ENCODE measurements at places on chromosomes 5 and 9. TPM values are rescaled to one million over a fixed set of nuclear protein-coding genes. Genes with fewer than 3 reads are reported as not detected.

DNA sequence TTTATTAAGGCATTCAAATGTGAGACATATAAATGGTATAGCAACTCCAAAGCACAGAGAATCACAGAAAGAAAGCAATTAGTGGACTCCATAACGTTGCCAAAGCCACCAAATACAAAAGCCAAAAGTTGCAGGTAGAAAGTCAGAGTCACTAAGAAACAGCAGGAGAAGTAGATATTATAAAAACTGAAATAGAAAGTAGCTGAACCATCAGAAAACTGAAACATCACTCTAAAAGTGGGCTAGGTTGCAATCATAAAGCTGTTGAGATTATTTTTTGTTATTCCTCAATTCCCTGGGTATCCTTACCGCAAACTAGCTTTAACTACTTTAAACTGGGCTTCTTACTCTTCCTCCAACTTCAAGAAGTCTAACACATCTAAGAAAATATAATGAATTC lies 108.1 kb upstream of the ARRDC3 start:
- DNase-seq, result no peak
- peaks cover 5% of the 10 kb centered on the region for H3K27me3 ChIP-seq
- H3K4me1 ChIP-seq, result no peaks in the 10 kb centered on the region

Gene RARS1
- 152 TPM for total RNA-seq

DNA sequence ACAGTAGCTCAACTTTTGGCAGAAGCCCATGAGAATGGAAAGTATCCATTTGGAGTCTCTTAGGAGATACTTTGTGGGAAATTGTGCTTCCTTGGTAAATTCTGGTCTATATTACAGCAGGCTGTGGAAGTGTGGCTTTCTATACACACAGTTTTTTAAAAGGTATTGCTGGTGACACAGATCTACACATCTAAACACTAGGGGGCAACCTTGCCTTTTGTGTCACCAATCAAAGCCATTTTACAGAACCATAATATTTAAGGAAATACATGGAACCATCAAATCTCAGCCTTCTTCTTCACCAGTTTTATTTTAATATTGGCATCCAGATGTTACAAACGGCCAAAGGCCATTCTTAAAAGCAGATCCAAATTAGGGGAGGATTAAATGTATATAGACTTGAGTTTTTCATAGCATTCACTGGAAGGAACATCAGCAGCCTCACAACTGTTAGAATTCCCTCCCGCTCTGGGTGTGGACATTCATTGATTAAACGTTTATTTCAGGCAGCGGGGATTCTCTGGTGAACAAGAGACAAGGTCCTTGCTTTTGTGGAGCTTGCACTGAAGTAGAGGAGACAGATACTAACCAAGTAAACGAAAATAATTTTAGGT lies 132.4 kb upstream of the EPB41L4A start:
- no peaks in the 10 kb centered on the region for H3K36me3 ChIP-seq
- no peaks in the 10 kb centered on the region for H3K27me3 ChIP-seq
- no peak overlapping the region for H3K27ac ChIP-seq
- H3K4me1 ChIP-seq, result peaks cover 44% of the 10 kb centered on the region

- H3K4me3 ChIP-seq, result no peak overlapping the region
- H3K27ac ChIP-seq, result no peak overlapping the region
- H3K27me3 ChIP-seq, result no peaks in the 10 kb centered on the region
- H3K4me1 ChIP-seq, result no peaks in the 10 kb centered on the region
- DNase-seq, result no peak
Measured at GRCh38 chr5:6291961-6292360, 86.4 kb downstream of the MED10 start.

Gene CLPTM1L
- total RNA-seq, result 150 TPM

GRCh38 chr9:36445800-36446361 lies 45.8 kb upstream of the RNF38 start:
- H3K36me3 ChIP-seq, result no peaks in the 10 kb centered on the region
- H3K27me3 ChIP-seq, result no peaks in the 10 kb centered on the region

GRCh38 chr5:77024490-77024889 lies 5.7 kb upstream of the AGGF1 start:
- DNase-seq, result no peak
- no peak overlapping the region for H3K4me3 ChIP-seq
- H3K4me1 ChIP-seq, result no peaks in the 10 kb centered on the region
- peaks cover 7% of the 10 kb centered on the region for H3K36me3 ChIP-seq
- no peak overlapping the region for H3K27ac ChIP-seq

Gene BHMT2
- total RNA-seq, result not detected

DNA sequence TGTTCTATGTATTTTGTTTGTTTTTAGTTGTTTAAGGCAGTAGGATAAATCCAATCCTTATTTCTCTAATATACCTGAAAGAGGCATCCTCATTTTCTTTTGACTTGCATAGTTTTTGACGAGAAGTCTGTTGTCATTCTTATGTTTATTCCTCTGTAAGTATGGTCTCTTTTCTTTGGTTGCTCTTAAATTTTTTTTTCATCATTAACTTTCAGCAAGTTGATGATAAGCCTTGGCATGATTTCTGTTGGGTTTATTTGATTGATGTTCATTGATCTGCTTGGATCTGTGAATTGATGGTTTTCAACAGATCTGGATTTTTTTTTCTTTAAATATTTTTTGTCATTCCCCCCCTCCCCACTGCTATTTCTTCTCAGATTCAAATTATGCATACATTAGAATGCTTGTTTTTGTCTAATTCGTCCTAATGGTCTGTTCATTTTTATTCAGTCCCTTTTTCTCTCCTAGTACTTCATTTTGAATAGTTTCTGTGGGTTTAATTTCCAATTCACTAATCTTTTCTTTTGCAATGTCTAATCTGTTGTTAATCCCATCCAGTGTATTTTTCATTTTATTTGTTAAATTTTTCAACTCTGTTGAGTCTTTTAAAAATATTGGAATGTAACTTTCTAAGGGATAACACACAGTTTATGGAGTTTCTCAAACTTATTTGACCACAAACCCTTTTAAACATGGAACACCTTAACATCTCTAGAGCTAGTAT lies 495.9 kb downstream of the CSNK1G3 start:
- no peak for DNase-seq
- H3K27ac ChIP-seq, result no peak overlapping the region
- H3K4me3 ChIP-seq, result no peak overlapping the region
- 0 out of 2 replicates have a peak, but pooled peaks cover 1% of the 10 kb centered on the region for H3K27me3 ChIP-seq

- no peaks in the 10 kb centered on the region for H3K4me1 ChIP-seq
- no peak within 1 kb of the TSS for H3K4me3 ChIP-seq
- peaks cover 5% of the 10 kb centered on the region for H3K36me3 ChIP-seq
Measured at GRCh38 chr5:3595006-3595961, at the start of gene IRX1. Gene IRX1 (plus strand): TSS chr5:3595832. CDS start chr5:3596106, 274 bp downstream.

Data from HFFc6 (cell line).